ENCODE measurements at places on chromosomes 6 and 20. TPM values are rescaled to one million over a fixed set of nuclear protein-coding genes. Genes with fewer than 3 reads are reported as not detected.

The KCNS1 gene
- polyA plus RNA-seq = not detected

The QRSL1 gene
- polyA plus RNA-seq = 11.6 TPM

The BIRC7 gene
- 1.6 TPM for polyA plus RNA-seq

The MYH7B gene
- not detected for polyA plus RNA-seq

The LINC00237 gene
- not detected for polyA plus RNA-seq

The UBR2 gene
- 9.1 TPM for polyA plus RNA-seq

The CSNK2A1 gene
- 49.6 TPM for polyA plus RNA-seq

The SNAI1 gene
- not detected for polyA plus RNA-seq

The ABHD16B gene
- polyA plus RNA-seq = 0.29 TPM

The CFAP206 gene
- polyA plus RNA-seq = not detected

The DEFB124 gene
- polyA plus RNA-seq = not detected

The BTN1A1 gene
- polyA plus RNA-seq = not detected

The PLCB4 gene
- not detected for polyA plus RNA-seq

The ARMC12 gene
- 0.30 TPM for polyA plus RNA-seq

The AKAP12 gene
- polyA plus RNA-seq = not detected

The ZBTB24 gene
- polyA plus RNA-seq = 8.8 TPM

The UBD gene
- polyA plus RNA-seq = not detected

The HSPA12B gene
- polyA plus RNA-seq = 0.05 TPM

The ARFGEF2 gene
- 12.5 TPM for polyA plus RNA-seq

The MAK gene
- 0.09 TPM for polyA plus RNA-seq

The HLA-DQB1 gene
- 22.9 TPM for polyA plus RNA-seq

The DEFB110 gene
- polyA plus RNA-seq = not detected

The PCSK2 gene
- polyA plus RNA-seq = not detected

The CEP162 gene
- 2.4 TPM for polyA plus RNA-seq

The TEAD3 gene
- polyA plus RNA-seq = 0.05 TPM

The MAFB gene
- not detected for polyA plus RNA-seq

The KIF6 gene
- not detected for polyA plus RNA-seq

The SLC25A27 gene
- not detected for polyA plus RNA-seq

The PPP1R16B gene
- 15.6 TPM for polyA plus RNA-seq

The CCN6 gene
- 0.09 TPM for polyA plus RNA-seq

The SPEF1 gene
- not detected for polyA plus RNA-seq

The GJA10 gene
- not detected for polyA plus RNA-seq

The WFDC10A gene
- not detected for polyA plus RNA-seq

The OTOR gene
- not detected for polyA plus RNA-seq

The MOCS1 gene
- polyA plus RNA-seq = 2.2 TPM

The HLA-DQB2 gene
- not detected for polyA plus RNA-seq

The FILIP1 gene
- 0.11 TPM for polyA plus RNA-seq

The SLC17A3 gene
- polyA plus RNA-seq = 0.35 TPM

The LY6G6C gene
- not detected for polyA plus RNA-seq

The MUC22 gene
- not detected for polyA plus RNA-seq

The STMN3 gene
- 35.4 TPM for polyA plus RNA-seq

The BPIFA1 gene
- not detected for polyA plus RNA-seq

The EEF1E1 gene
- polyA plus RNA-seq = 55.5 TPM

The SNPH gene
- 6.3 TPM for polyA plus RNA-seq

The UTRN gene
- 40.3 TPM for polyA plus RNA-seq

The VWA7 gene
- 0.34 TPM for polyA plus RNA-seq

The GPR6 gene
- not detected for polyA plus RNA-seq

The HUS1B gene
- polyA plus RNA-seq = 0.58 TPM

The NMBR gene
- not detected for polyA plus RNA-seq

The SCGN gene
- not detected for polyA plus RNA-seq
